ENCODE measurements at places on chromosomes 16 and 17. TPM values are rescaled to one million over a fixed set of nuclear protein-coding genes. Genes with fewer than 3 reads are reported as not detected.

- no peak for DNase-seq
These were observed 1.5 kb upstream of the CLEC10A start for GRCh38 chr17:7081341-7082062.

GRCh38 chr17:48011405-48012150, 26.0 kb downstream of the COPZ2 start:
- no peak for DNase-seq

DNA sequence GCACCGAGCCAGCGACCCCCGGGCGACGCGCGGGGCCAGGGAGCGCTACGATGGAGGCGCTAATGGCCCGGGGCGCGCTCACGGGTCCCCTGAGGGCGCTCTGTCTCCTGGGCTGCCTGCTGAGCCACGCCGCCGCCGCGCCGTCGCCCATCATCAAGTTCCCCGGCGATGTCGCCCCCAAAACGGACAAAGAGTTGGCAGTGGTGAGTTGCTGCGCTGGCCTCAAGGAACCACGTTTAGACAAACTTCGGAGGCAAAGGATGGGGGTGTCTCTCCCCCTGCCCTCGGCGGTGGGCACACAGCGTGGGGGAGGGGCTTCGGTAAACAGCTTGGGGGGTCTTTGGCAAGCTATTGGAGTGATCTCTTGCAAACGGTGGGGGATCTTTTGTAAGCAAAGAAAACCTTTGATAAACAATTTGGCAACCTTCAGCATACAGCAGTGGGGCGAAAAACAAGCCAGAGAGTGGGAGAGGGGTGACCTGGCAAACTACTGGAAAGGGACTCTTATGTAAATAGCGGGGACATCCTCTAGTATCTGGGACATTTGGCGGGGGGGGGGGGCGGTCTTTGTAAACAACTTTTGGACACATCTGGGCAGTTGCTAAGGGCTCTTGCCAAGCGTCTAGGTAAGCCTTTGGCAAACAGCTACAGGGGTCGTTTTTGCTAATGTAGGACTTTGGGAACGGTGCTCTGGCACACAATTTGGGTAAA, 587 bp downstream of the MMP2 start:
- no peak for DNase-seq

GRCh38 chr17:77125432-77125901, 15.3 kb upstream of the SEC14L1 start:
- DNase-seq, result no peak

DNA sequence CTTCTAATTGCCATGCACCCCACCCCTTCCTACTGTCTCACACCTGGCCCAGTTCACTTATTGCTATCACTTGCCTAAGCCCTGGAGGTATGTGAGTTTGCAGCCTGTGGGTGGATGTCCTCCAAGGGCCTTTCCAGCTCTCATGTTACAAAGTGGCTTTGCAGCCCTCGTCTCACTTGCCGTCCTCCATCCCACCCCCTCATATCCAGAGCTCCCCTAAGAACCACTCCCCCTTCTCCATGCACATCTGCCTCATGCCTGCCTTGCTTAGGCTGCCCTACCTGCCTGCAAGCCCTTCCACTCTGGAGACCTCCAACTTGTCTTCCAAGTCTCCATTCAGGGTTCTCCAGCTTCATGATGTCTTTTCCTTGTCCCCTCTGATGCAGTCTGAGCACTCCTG, 119.4 kb upstream of the NLRP1 start:
- no peak for DNase-seq

DNA sequence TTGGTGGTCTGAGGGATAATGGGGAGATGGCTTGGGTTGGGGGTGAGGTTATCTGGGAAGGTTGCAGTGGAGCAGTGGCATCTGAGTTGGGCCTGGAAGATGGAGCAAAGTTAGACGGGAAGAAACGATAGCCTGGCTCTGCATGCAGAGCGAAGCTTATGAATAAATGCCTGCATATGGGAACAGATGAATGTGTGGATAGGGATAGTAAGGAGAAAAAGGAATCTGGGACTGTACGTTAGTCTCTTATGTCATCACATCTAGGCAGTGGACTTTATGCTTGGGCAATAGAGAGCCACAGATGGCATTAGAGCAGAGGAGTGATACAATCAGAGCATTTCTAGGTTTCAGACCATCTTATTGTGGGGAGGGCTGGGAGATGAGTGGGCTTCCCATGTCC, 33.0 kb downstream of the CPNE2 start:
- DNase-seq, result no peak

DNA sequence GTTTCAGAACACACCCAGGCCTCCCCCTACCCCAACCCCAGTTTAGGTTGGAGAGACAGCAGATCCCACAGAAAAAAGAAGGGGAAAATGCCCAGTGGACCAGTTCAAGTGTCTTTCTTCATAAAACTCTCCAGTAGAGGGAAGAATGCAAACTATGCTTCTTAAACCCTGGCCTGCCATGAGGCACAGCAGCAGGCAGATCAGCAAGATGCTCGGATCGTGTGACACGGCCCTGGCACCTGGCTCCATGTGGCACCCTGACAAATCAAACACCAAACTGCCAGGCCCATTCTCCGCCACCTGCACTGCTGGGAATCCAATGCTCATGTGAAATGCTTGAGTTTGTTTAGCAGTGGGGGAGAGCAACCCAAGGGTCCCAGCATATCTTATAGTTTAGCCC, 166.8 kb downstream of the SOX9 start:
- no peak for DNase-seq

DNA sequence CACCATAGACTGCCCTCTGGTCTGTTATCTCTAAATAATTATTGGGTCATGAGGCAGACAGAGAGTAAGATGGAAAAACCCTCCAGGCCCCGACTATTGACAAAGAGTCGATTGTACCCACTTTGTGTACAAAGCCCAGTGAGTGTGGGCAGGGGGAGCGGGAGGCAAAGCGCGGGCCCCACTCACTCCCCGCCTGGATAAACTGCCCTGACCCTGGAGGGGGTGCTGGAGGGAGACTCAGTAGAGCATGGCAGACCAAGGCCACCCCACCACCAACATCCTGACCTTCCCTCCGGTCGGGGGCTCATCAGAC, 11.2 kb upstream of the CPSF4L start:
- no peak for DNase-seq

DNA sequence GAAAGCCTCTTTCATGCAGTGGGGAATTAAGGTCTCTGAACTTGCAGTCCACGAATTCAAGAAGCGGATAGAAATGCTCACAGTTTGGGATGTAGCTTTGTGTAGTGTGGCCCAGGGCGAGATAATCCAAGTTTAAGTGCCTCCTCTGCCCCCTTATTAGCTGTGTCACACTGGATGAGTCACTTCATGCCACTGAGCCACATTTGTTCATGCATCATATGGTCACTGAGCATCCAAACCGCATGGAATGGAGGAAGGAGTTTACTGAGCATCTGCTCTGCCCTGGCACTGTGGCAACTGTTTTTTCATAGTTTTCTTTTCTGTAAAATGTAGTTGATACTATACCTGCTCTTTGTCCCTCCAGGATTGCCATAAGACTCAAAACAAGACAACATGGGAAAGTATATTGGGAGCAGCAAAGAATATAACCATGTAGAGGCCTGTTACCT, 15.1 kb upstream of the DHX8 start:
- no peak for DNase-seq

- DNase-seq, result no peak
These were observed 11.7 kb upstream of the HEATR6 start for GRCh38 chr17:60090417-60090816.

Gene RAB26
- not detected for total RNA-seq

Gene KRTAP4-5
- not detected for total RNA-seq

Gene CCL3
- total RNA-seq, result 0.68 TPM

Gene TP53TG3B
- not detected for total RNA-seq

Gene NGFR
- total RNA-seq, result 3.2 TPM

Gene TP53TG3F
- total RNA-seq, result not detected

Gene EVI2A
- total RNA-seq, result 0.49 TPM

Gene RNF112
- 0.98 TPM for total RNA-seq
